GM12878 (cell line): ENCODE measurements at places on chromosomes 1 and 21. TPM values are rescaled to one million over a fixed set of nuclear protein-coding genes. Genes with fewer than 3 reads are reported as not detected.

Gene TNFSF4
- 10.4 TPM in 2 replicates for total RNA-seq

Gene CA6
- total RNA-seq = not detected in 2 replicates

Gene PPP1R12B
- total RNA-seq = 5.3 and 6.4 TPM in 2 replicates

Gene DOCK7
- 29.5 and 35.5 TPM in 2 replicates for total RNA-seq

Gene BRDT
- not detected in 2 replicates for total RNA-seq

Gene SPRR2F
- total RNA-seq = not detected in 2 replicates
